NCI-H510A treated with DMSO at 0.1 percent for 48 hours (cell line): ENCODE measurements at places on chromosomes 5 and 9.
A peak's percentile ranks its signal among the peaks of the same experiment; 100 is the strongest.

DNA sequence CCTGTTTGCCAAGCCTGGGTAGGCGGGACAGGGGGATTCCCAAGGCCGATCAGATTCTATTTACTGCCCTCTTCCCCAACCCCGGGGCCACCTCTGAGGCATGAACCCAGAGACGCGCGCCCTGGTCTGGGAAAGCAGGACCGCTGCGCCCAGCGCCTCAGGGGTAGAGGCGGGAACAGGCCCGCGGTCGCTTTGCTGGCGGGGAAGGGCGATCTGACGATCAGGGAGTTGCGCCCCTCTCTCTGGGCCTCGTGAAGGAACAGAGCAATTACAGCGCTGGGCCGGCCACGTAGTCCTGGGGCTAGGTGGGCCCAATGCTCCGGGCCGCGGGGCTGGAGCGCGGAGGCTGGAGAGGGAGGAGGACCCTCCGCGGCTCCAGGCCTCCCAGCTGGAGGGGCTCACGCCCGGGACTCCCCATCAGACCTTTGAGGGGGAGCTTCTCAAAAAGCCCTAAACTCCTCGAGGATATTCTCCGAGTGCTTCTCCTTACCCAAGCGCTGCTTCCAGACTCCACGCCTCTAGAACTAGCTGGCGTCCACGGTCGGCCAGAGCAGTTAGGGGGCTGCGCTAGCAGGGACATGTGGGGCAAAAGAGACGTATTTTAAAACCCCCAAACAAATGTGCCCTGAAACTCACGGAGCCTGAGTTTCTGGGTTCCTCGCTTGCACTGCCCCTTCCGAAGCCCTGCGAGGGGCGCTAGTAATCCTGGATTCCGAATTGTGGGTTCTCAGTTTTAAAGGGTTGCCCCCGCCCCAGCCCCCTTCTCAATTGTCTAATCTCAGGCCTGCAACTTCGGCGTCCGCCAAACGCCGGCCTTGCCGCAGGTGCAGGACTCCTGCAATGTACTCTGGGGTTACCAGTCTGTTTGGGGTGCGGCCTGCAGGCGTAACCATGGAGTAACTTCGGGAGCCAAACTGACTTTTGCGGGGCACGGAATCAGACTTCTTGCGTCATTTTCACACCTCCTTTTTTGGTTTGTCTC is 57.6 kb downstream of the TMEM174 start:
- DNase-seq, result no peak

DNA sequence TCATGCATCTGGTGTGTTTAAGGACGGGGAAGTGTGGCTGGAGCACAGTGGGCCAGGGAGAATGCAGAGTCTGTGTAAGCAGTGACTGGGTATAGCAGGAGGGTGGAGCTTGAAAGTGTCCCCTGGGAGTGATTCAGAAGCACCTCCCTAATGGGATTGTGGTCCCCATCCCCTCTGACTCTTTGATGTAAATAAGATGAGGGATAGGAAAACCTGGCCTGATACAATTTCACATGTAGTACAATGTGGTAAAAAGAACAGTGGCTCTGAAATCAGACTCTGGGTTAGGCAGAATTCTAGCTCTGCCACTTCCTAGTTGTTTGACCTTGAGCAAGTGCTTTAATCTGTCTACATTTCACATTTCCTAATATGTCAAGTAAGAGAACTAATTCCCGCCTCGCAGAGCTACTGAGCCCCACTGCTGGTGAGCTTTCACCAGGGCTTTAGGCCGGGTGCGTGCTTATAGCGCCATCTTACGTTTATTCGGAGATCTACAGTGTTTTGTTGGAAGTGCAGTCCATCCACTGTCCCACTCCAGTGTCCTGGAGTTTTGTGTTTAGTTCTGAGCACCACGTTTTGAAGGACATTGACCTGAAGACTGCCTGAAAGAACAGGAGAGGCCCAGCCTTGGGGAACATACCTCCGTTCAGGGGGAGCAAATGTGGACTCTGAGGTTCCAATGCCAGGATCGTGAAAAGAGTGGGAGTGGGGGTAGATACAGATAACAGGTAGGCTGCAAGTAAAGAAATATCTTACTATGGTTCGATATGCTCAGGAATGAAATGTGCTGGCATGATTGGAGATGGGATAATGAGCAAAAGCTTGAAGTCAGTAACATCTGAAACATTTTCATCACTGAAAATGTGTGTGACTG is 51.2 kb upstream of the TESK1 start:
- DNase-seq, result peak; percentile 2

DNA sequence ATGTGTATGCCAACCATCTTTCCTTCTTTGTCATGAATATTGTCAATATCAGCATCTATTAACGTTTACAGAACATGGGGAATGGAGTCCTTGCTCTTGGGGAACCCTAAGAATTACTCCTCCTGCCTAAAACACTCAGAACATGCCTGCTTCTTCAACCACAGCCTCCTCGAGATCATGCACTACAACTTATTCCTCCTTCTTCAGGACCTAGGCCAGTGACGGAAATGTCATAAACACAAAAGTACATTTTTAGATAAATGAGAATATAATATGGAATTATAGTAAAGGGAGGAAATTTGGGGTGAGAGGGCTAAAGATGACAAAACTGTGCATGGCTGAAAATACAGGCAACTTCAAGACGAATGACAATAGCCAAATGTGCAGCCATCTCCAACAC is 3.1 kb upstream of the IFNK start:
- no peak for DNase-seq

GRCh38 chr5:111387361-111387760 is 125.0 kb downstream of the STARD4 start:
- DNase-seq, result no peak

DNA sequence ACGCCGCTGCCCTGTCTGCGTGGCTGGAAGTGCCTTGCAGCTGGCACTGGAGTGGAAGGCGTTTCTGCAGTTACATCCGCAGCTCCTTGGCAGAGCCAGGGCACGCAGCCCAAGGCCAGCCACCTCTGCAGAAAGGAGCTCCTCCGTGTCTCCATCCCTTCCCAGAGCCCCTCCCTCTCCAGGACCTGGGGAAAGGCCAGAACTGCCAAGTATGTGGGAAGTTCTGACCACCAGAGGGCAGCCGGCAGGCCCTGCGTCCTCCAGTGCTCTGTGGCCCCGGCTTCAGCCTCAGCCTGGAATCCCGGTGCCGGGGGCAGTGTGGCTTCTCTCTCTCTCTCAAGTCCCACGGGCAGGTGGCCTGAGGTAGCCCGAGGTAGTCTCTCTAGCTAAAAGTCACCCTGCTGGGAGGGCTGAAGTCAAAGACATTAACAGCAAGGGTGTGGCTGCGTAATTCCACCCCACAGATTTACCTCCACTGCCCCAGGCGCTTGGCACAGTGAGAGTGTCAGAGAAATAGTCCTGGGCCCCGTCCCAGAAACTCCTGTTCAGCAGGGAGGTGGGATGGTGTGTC is 101.7 kb upstream of the FCN2 start:
- no peak for DNase-seq

- DNase-seq, result no peak
These were observed 16.9 kb downstream of the CLTA start for GRCh38 chr9:36207546-36208012.

DNA sequence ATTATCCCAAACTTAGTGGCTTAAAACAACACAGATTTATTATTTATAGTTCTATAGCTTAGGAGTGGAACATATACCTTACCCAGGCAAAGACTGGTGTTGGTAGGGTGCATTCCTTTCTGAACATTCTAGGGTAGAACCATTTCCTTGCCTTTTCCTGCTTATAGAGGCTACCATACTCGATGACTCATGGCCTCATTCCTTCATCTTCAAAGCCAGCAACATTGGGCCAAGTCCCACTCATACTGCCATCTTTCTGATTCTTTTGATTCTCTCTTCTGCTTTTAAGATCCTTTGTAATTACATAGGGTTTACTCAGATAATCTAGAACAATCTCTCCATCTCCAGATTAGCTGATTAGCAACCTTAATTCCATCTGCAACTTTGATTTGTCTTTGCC is 452.7 kb upstream of the KLF4 start:
- DNase-seq, result no peak

DNA sequence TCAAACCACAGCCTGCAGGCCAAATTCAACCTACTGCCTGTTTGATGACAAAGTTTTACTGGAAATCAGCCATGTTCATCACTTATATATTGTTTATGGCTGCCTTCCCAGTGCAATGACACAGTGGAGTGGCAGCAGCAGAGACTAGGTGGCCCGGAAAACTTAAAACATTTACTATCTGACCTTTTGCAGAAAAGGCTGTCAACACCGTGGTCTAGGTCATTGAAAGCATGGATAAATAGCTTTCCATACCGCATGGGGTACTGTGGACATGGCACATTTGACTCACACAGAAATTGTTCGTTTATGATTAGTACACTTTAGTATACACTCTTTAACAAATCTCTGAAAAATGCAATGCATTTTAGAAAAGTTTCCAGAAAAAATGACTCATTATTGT is 298.3 kb upstream of the EFNA5 start:
- DNase-seq, result no peak

GRCh38 chr5:24245821-24246220 is 399.0 kb downstream of the CDH10 start:
- no peak for DNase-seq

GRCh38 chr9:84323858-84324257 is 16.7 kb downstream of the SLC28A3 start:
- DNase-seq, result no peak

DNA sequence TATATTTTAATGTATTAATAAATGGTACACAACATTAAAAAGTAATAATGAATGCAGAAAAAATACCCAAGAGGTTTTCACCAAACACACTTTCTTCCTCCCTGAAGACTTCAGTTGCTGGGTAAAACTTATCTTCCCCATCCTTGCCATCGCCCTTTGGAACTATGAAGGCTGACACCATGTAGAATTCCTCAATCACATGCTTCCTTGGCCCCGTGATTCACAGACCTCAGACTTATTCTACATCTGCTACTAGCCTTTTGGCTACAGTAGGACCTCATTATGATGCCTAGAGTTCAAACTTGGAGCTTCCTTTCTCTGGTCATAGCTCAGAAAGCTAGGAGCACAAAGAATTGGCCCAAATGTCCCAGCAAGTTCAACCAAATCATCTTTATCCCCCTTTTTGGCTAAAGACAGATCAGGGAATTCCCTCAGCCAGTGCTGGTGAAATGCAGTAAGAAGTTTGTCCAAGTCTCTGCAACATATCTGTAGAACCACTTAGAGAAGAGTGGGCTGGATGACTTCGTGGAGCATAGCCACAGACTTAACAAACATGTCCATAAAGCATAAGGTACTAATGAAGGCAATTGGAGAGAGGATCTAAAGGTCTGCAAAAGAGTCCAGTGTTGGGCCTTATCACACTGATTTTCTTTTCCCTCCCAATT is 253.5 kb downstream of the SEC61B start:
- no peak for DNase-seq

DNA sequence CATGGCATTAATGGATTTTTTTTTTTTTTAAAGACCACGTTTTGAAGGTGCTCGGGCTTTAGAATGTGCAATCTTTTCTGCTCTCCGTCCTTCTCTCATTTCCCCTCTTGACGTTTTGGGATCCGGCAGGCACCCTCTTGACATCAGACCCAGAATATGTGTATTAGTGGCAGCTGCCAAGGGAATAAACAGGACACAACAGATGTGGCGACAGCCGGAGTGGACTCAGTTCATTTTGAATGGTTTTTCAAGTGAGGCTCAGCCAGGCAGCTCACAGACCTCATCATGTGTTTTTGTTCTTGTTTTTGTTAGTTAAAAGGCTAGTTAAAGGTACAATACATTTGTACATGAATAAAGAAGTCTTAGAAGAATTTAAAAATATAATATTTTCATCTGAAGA is 365.0 kb upstream of the SEMA6A start:
- DNase-seq, result no peak

GRCh38 chr5:54959673-54960418 is 25.5 kb downstream of the ESM1 start:
- DNase-seq, result no peak

GRCh38 chr5:167696558-167697314 is 594.7 kb upstream of the WWC1 start:
- no peak for DNase-seq

GRCh38 chr9:136691316-136692184 is 4.3 kb upstream of the AGPAT2 start:
- DNase-seq, result peak; percentile 61

- no peak for DNase-seq
These were observed 200.6 kb upstream of the MVB12B start for GRCh38 chr9:126125992-126126409.

DNA sequence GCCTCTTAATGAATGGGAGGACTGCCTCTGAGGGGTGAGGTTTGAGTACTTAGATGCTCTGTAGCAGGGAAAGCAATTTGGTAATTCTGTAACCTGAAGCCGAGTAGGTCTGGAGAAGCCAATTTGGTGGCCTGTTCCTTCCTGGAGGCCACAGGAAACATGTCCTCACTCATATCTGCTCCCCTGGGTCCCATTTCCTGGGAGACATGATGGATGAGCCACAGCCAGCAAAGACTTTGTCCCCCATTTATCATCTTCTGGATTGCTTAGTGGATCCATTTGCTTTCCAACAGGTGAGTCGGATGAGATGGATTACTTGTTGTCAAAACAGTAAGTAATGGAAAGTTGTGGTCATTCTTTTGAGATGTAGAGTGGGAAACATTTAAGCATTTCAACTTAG is 99.8 kb upstream of the KLF9 start:
- DNase-seq, result no peak

- DNase-seq, result no peak
These were observed 642 bp upstream of the ITGA1 start for GRCh38 chr5:52786949-52787599.

GRCh38 chr5:160930406-160930805 is 78.4 kb upstream of the ATP10B start:
- DNase-seq, result no peak

- no peak for DNase-seq
These were observed 532.4 kb downstream of the CCDC171 start for GRCh38 chr9:16085167-16085726.

- no peak for DNase-seq
These were observed 22.9 kb upstream of the MSH3 start for GRCh38 chr5:80631278-80632259.

GRCh38 chr9:132006677-132007370 is 72.8 kb downstream of the MED27 start:
- peak; percentile 82 for DNase-seq

- DNase-seq, result no peak
These were observed 75.5 kb upstream of the CDK20 start for GRCh38 chr9:88049677-88050307.

- DNase-seq, result no peak
These were observed 383.4 kb downstream of the BRINP1 start for GRCh38 chr9:118985851-118986250.

DNA sequence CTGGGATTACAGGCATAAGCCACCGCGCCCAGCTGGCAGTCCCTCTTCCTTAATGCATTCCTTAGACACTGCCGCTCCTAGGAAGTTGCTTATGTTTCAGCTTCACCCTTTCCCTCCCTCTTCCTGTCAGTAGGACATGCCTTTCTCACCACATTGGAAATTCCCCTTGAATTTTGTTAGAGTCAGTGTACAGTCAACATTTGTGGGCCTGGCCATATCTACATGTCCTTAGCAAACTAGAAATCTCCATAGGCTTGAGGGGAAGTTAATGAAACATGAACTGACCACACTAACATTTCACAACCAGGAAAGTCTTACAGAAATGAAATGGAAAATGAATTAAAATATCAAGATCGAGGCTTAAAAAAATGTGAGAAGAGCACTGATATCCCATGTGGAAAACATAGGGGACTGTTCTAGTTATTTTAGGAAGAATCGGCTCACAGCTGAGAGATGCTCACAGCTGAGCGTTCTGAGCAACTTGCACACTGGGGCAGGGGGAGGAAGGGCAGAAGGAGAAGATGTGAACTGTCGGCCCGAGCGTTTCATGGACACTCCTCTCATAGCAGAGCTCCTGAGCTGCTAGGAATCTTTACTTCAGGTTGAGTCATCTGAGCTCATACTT is 21.1 kb upstream of the LVRN start:
- DNase-seq, result no peak
